ENCODE measurements at places on chromosomes 16 and 17. TPM values are rescaled to one million over a fixed set of nuclear protein-coding genes. Genes with fewer than 3 reads are reported as not detected.
A peak's percentile ranks its signal among the peaks of the same experiment; 100 is the strongest.

The CES3 gene
- 0.29 TPM for total RNA-seq

The SLC16A3 gene
- total RNA-seq, result 22.6 TPM

The RAMP2 gene
- total RNA-seq, result 245 TPM

The GINS3 gene
- 2.9 TPM for total RNA-seq

The RPL38 gene
- 471 TPM for total RNA-seq

The PRSS22 gene
- 18.7 TPM for total RNA-seq

The TIGD7 gene
- 5.2 TPM for total RNA-seq

The IGF2BP1 gene
- not detected for total RNA-seq

The NPIPA3 gene
- 1.3 TPM for total RNA-seq

The MYH2 gene
- total RNA-seq, result 0.16 TPM

GRCh38 chr16:66066404-66066803 lies 300.1 kb upstream of the CDH5 start:
- no peak for DNase-seq

DNA sequence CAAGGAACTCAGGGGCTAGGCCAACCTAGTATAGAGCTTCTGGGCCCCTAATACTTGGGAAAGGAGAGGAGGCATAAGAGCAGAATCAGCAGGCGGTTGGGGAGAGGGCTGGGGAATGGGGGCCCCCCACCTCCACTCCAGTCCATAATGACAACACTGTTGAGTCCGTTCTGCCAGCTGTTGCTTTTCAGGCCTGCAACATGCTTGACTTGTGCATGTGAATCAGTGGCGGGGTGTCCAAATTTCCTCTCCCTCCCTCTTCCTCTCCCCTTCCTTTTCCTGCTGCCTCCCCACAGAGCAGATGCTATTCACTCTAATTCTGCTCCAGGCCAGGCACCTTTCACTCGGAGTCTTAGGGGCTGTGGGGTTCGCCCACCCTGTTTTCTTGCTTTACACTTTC lies 31.7 kb downstream of the SGSM2 start:
- no peak for DNase-seq

DNA sequence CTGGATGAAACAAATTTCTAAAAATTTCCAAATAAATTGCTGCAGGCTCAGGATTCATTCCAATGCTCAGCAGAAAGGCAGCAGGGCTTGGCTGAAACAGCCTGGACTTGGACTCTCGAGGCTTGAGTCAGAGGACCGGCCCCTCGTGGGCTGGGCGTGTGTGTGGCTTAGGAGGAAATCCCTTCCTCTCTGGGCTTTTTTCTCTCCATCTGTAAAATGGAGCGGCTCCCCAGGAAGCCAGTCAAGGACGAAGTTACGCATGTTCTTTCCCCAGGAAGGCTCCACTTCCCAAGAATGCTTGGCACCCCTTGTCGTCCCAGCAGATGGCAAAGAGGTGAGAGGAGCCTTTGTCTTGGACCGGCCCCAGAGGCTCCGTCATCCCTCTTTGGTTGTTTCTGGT lies 13.5 kb downstream of the SLC46A1 start:
- DNase-seq, result no peak

GRCh38 chr16:49531931-49532840 lies 158.6 kb downstream of the C16orf78 start:
- DNase-seq, result no peak

- no peak for DNase-seq
Observed at GRCh38 chr17:67671493-67671892, 46.2 kb upstream of the NOL11 start.

GRCh38 chr17:73362697-73363096 lies 50.9 kb upstream of the CDC42EP4 start:
- DNase-seq, result no peak

- DNase-seq, result no peak
Observed at GRCh38 chr17:1090465-1091189, 89.2 kb downstream of the ABR start.

GRCh38 chr17:9537177-9537776 lies 38.3 kb downstream of the STX8 start:
- no peak for DNase-seq

GRCh38 chr17:17626151-17626805 lies 34.8 kb upstream of the PEMT start:
- DNase-seq, result no peak

GRCh38 chr17:27430882-27431491 lies 25.3 kb upstream of the KSR1 start:
- DNase-seq, result no peak

GRCh38 chr16:10297341-10298006 lies 88.4 kb upstream of the ATF7IP2 start:
- DNase-seq, result no peak

DNA sequence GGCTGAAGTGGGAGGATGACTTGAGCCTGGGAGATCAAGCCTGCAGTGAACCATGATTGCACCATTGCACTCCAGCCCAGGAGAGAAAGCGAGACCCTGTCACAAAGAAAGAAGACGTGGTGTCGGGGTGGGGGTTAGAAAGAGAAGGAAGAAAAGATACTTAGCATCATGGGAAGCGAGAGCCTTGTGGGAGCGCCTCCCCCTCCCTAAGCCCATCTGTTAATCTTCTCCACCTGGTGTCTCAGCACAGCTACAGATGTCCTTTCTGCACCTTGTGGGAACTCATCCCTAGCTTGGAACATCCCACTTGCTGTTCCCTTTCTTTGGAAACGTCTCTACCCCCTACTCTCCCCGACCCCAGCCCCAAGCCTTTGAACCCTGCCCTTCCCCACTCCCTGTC lies 6.0 kb downstream of the ZNF688 start:
- DNase-seq, result no peak

GRCh38 chr16:69412287-69412686 lies 12.1 kb upstream of the CYB5B start:
- no peak for DNase-seq

DNA sequence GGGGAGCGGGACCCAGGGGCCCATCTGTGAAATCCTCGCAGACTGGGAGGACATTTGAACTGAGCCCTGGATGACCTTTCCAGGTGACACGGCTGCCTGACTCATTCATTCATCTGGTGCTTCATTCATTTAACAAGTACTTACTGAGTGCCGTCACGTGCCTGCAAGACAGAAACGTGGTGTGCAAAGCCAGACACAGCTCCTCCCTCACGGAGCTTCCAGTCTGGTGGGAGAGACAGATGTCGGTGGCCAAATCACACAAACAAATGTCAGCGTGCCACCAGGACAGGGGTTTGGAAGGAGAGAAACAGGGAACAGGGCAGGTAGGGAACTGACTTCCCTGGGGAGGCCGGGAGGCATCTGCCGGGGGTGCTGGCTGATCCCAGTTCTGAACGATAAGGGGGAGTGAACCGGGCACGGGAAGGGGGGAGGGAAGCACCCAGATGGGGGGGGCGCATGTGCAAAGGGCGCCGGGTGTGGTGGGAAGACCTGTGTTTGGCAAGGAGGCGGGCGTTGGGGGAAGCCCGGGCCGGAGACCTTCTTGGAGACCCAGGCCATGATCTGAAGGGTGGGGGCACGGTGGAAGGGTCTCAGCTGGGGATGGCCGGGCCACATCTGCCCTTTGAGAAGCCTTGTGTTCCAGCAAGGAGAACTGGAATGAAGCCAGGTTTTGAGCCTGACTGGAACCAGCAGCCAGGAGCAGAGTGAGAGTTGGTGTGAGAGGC lies 93.6 kb upstream of the CIBAR2 start:
- no peak for DNase-seq

- DNase-seq, result no peak
Observed at GRCh38 chr17:35160354-35161201, 13.0 kb downstream of the UNC45B start.

GRCh38 chr16:10584981-10585438 lies 4.6 kb upstream of the EMP2 start:
- DNase-seq, result no peak

DNA sequence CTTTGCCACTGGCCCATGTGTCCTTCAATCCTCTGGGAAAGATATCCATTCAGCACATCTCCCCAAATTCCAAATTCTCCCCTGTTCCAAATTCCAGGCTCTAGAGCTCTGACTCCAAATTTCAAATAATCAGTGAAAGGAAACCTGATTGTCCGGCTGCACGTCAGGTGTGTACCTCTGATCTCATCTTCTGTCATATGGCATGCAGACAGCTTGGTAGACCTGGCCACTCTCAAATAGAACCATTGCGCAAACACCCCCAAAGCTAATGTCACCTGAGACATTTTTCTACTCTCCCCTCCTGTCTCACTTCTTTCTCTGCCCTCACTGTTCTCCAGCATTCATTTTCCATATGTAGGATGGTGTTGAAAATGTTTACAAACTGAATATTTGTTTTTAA lies 337.0 kb upstream of the DYNLRB2 start:
- DNase-seq, result no peak

GRCh38 chr17:19651451-19652238 lies 3.1 kb downstream of the ALDH3A2 start:
- no peak for DNase-seq

DNA sequence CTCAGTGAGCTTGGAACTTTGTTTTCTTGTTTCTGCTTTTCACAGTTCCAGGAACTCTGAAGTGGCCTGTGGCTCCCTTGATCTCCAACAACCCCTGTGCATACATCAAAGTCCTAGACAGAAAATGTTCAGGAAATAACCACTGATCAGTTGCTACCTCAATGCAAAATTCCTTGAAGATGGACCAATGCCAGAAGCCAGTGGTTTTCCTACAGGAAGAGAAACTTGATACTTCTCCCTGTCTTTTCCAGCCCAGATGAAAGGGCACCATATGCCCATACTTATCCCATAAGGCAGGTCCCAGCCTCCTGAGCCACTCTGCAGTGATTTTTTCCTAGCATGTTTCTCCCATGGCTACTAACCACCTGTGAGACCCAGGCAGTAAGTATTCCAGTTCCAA lies 12.3 kb upstream of the CDRT4 start:
- no peak for DNase-seq

DNA sequence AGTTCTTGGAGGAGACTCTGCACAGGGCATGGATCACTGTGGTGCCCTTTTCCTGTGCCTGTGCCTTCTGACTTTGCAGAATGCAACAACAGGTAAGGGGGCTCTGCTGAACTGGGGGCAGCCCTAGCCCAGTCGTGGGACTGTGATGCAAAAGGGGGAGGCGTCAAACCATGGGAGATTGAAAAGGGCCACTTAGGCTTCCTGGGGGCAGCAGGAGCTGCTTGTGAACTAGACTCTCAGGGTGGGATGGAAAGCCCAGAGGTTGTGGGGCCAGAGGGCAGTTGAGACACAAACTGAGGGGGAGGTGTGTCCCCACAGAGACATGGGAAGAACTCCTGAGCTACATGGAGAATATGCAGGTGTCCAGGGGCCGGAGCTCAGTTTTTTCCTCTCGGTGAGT lies 19.6 kb downstream of the ADGRG5 start:
- DNase-seq, result peak; percentile 7

DNA sequence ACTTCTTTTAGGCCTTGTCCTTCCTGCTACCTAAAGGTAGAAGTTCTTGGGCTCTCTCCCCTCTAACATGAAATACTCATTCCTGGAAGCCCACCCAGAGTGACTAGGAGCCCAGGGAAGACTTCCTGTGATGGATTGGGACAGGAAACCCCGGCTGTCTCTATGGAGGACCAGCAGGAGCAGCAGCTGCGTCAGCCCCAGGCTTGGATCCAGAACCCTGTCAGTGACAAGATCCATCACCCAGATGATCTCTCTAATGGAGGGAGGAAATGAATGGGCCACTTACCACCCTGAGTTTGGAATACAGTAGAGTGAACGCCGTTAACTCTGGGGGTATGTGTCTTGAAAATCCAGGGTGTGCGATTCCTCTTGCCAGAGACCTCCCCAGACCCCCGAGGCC lies 195.7 kb upstream of the WSCD1 start:
- DNase-seq, result no peak

DNA sequence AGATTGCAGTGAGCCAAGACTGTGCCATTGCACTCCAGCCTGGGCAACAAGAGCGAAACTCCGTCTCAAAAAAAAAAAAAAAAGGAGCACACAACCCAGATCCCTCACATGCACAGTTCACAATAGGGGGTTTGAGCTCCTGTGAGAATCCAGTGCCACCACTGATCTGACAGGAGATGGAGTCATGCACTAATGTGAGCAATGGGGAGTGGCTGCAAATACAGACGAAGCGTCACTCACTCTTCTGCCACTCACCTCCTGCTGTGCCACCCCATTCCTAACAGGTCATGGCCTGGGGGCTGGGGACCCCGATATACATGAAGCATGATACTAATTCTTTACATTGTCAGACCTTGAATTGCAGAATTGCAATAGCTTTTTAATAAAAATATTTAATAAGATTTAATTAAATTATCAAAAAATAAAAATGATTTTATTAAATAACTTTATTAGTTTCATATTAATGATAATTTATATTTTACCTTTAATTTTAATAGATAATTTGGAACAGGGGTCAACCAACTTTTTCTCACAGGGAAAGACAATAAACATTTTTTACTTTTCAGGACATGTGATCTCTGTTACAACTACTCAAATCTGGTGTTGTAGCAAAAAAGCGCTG lies 171.4 kb downstream of the COPRS start:
- DNase-seq, result no peak

GRCh38 chr16:84535408-84535807 lies 30.9 kb upstream of the MEAK7 start:
- no peak for DNase-seq

Measured in breast epithelium (tissue), 4 donors.